ENCODE measurements at places on chromosomes 4 and X.

- no peak for DNase-seq
Observed at GRCh38 chr4:100953616-100954015, 393.7 kb downstream of the PPP3CA start.

DNA sequence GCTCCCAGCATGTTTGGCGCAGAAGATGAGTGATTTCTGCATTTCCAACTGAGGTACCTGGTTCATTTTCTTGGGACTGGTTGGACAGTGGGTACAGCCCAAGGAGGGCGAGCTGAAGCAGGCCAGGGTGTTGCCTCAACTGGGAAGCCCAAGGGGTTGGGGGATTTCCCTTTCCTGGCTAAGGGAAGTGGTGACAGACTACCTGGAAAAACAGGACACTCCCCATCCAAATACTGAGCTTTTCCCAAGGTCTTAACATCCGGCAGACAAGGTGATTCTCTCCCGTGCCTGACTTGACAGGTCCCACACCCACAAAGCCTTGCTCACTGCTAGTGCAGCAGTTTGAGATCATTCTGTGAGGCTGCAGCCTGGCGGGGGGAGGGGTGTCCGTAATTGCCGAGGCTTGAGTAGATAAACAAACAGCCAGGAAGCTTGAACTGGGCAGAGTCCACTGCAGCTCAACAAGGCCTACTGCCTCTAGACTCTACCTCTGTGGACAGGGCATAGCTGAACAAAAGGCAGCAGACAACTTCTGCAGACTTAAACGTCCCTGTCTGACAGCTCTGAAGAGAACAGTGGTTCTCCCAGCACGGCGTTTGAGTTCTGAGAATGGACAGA is 307.7 kb upstream of the ARSJ start:
- no peak for DNase-seq

DNA sequence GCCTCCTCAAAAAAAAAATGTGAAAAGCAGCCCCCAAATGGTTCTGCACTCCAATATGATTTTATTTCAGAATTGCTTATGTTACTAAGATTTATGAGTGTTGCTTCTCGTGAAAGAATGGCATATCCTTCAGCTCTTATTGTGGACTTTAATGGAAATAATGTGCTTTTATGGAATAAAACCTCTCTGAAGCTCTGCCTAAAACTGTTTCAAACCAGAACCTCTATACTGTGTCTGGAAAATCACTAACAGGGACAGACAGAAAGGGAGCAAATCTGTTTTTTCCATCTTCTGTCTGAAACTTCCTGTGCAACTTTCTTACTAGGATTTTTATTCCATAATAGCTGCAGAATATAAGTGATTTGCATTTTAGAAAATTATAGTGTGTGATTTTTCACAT is 493.1 kb downstream of the ANKRD50 start:
- no peak for DNase-seq

DNA sequence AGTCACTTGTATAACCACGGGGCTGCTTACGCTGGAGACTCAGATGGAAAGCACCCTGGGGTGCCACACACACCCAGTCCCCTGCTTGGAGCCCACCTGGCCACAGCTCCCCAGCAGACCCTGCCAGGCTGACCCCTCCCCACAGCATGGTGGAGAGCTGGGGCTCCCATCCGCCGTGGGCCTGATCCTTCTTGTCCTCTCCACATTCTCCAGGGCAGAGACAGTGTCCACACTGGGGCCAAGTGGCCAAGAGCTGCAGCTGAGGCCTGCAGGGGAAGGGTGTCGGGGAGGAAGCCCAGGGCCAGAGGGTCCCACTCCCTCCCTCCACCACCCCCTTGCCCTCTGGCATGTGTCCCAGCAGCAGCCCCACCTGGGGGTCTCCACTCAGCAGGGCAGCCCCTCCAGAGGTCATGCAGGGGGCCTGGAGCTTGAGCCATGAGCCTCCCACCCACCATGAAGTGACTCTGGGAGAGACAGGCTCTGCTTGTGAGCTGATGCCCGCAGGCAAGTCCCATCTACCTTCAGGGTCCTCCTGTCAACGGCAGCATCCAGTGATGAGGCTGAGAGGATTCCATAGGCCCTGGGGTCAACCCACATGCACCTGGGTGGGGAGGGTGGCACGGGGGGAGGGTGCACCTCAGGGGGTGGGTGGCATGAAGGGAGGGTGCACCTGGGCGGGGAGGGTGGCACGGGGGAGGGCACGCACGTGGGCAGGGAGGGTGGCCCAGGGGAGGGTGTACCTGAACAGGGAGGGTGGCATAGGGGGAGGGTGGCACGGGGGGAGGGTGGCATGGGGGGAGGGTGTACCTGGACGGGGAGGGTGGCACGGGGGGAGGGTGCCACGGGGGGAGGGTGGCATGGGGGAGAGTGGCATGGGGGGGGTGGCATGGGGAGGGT is 56.4 kb downstream of the FAM53A start:
- DNase-seq: no peak

- no peak for DNase-seq
Observed at GRCh38 chr4:7017446-7018048, 25.6 kb upstream of the TADA2B start.

- DNase-seq: no peak
Observed at GRCh38 chr4:32148111-32148666, 1428.0 kb downstream of the PCDH7 start.

DNA sequence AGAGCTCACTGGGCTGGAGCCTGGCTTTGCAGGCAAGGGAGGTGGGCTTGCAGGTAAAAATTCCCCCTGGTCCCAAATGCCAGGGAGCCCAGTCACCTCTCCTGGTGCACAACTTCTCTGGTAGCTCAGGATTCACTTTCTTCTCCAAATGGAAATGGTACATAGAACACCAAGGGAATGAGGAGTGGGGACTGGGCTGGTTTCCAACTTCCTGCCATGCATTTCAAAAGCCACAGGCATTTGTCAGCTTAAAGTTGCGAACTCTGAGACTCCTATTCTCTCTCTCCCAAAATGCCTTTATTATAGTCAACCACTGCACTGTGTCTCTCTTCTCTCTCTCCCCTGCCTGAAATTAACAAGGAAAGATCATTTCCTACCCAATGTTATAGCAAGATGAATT is 177.3 kb downstream of the GRIA3 start:
- DNase-seq: no peak

GRCh38 chrX:44203791-44204190 is 139.7 kb downstream of the EFHC2 start:
- DNase-seq: no peak

DNA sequence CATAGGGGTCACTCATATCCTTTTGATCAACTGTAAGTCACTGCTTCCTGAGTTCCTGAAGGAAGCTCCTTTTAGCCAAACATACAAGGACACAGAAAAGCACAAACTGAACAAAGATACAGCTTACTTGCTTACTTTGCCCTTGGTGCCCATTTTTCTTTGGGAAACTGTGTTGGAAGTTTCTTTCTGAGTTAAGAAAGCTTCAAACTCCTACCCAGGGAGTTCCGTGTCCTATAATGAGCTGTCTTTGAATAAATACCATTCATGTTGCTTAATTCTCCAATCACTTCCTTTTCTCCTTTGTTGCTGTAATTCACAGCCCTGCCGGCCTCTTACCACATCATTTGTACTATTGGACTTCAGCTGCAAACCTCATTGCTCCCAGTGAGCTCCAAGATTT is at the start of gene ADH4:
Gene ADH4, minus strand, starts transcription at position 228 of the 400 bp plus-strand sequence. Its CDS starts 75 bp downstream, at position 153.
- no peak for DNase-seq

DNA sequence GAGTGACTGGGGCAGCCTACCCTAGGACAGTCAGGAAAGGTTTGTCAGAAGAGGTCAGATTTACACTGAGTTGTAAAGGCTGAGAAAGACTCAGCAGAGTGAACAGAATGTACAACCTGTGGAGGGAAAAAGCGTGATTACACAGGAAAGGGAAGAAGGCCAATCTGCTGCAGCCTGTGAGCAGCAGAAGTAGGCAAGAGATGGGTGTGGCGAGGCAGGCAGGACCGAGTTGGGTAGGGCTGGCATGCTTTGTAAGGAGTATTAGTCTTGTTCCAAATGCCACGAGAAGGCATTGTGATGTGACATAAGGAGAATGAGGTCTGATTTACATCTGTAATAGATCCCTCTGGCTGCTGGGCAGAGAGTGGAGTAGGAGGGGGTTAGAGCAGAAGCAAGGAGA is 12.6 kb downstream of the SGMS2 start:
- no peak for DNase-seq

GRCh38 chr4:144449611-144450010 is 196.3 kb upstream of the HHIP start:
- no peak for DNase-seq

- DNase-seq: no peak
Observed at GRCh38 chr4:63717384-63717783, 691.9 kb downstream of the TECRL start.

DNA sequence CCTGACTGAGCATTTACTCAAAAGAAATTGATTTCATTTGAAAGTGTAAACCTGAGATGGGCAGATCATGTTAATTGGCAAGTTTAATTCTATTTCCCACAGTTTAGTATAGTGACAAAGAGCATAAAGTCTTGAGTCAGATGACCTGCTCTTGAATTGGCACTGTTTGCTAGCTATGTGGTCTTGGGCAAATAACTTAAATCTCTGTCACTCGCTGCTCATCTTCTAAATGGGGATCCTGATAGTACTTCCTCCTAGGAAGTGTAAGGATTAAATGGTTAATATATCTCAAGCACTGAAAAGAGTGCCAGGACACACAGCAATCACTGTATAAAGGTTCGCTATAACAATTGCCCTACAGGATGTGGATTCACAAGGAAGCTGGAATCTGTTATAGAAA is 242.8 kb upstream of the JADE1 start:
- no peak for DNase-seq

GRCh38 chr4:177281351-177281909 is 28.2 kb upstream of the NEIL3 start:
- no peak for DNase-seq

GRCh38 chr4:184096561-184097240 is 121.0 kb downstream of the ENPP6 start:
- no peak for DNase-seq

GRCh38 chrX:38599796-38600755 is 38.7 kb downstream of the TSPAN7 start:
- no peak for DNase-seq

DNA sequence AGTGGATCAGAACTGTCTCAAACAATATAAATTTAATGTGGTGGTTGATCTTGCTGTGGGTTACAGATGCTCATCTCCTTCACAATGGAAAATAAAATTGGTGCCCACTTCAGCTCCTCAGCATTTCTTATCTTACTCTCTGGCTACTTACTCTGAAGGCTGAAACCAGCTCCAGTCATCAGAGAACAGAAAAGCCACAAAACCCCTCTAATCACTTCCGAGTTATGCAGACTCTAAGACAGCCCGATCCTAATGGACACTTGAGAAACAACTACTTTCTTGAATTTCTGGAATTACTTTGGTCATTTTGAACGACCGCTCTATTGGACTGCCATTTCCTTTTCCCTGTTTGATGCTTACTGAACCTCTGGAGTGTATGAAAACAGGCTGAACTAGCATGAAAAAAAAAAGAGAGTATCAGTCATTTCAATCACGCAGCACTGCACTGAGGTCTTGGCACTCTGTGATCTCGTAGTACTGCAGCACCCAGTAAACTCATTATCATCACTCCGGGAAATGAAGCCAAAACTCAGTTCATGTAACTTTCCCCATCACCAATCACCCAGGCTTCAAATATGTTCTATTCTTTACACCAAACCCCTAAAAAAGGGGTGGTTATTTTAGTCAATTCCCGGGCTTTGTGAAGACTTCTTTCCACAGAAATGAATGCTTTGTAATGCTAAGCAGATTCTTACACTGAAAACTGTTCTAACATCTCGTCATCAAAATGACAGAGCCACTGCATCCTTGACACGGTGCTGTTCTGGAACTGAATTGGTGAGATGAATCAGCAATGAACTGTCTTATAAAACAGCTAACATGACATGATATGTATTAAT is 54.5 kb downstream of the TSPAN5 start:
- no peak for DNase-seq

DNA sequence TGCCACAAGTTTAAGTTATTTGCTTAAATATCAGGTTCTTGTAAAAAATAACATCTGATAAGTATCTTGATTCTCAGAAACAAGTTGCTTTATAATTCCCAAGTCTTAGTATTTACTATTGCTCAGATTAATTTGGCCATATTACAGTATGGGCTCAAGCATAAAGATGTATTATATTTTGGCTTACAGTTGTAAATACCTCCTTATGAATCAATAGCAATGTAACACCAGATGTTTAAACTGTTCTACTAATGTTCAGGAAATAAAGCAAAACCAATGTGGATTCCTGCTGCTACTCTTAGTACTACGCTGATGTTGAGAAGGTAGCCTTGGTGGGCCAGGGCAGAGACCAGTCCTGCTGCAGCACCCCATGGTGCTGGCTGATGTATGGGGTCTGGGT is 102.7 kb downstream of the MGST2 start:
- no peak for DNase-seq

GRCh38 chr4:39335566-39335965 is 30.6 kb downstream of the RFC1 start:
- no peak for DNase-seq

DNA sequence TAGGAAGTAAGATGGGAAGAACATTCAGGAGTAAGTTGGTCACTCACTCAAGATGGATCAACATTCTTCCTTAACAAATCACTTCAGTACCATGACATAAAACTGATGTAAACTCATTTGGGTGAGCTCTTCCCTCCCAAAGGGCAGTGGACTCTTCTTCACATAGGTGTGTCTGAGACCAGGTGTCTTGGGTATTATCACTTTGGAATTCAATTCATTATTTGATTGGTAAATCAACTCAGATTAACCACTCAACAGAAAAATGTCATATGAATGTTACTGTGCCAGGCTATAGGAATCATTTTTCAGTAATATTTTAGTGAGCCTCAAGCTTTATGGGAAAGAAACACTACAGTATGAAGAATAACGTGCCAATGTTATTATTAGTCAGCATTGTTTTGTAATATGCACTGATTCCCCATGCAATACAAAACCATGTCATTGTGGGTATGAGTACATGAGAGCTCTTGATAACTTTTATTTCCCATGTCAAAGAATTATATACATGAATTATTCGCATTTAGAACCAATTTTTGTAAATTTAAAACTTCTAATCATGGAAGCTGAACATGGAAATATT is 58.6 kb upstream of the ETNPPL start:
- no peak for DNase-seq

DNA sequence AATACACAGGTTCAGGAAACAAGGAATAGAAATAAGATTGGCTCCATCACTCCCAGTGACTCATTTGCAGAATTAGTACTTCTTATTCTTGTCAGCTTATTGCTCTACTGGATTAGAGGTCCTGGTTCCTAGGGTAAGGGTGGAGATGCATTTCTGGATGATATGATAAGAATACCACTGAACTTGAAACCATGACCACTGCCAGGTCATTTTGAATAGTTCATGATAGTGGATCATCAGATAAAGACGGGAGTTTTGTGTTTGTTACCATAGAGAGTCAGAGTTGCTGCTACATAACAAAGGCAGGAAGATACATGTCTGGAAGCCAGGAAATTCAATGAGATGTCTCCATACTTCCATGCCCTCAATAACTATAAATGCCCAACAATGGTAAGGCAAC is 109.2 kb upstream of the FAT1 start:
- DNase-seq: no peak

DNA sequence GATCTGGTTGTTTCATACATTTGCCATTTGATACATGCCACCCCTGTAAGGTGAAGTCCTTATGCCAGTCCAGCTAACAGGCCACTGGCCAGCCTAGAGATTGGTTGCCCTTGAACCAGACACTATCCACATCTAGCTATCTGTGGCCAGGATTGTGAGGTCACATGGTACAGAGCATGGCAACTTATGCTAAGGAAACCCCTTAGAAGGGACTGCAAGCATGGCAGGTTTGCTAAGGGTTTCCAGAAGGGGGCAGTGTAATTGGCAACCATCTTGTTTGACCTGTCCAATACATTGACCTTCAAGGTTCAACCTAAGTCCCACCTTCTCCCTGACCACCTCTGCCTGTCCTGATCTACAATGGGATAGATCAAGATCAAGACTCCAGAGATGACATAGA is 47.5 kb downstream of the SMC1A start:
- no peak for DNase-seq

Data from SW 1271 (cell line).